GM12864 (cell line): ENCODE measurements at places on chromosomes 6 and 20.

DNA sequence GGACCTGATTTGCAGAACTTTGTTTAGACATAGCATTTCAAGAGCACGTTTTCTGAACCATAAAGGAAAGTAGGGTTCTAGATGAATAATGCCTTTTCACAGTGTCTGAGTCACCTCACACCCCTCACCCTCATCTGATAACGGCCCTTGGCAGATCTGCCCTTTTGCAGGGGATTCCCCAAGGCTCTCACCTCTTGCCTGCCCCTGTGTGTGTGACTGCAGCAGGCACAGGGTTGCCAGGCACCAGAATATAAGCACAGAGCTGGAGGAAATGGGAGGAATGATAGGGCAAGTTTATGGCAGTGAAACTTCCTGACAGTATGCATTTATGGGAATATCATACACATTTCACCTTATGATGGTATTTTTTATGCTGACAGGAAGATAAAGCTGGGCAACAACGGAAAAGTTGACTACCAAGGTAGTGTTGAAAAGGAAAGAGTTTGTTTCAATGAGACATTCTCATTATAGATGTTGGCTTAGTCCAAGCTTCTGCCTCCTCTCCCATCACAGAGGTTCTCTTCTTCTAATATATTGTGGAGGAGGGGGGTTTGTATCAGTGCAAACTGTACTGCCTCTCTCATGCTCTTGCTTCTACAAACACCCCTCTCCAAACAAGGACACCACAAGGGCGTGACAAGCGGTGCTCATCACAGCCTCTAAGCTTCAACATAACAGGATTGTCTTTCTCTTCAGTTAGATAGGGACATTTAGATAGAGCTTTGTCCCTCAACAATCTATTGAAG lies 101.5 kb upstream of the BACH2 start:
- no peak for DNase-seq

GRCh38 chr20:19974630-19975435 lies 42.3 kb upstream of the NAA20 start:
- DNase-seq: no peak

- DNase-seq: no peak
These were observed 243.1 kb upstream of the RAB32 start for GRCh38 chr6:146300521-146300920.

DNA sequence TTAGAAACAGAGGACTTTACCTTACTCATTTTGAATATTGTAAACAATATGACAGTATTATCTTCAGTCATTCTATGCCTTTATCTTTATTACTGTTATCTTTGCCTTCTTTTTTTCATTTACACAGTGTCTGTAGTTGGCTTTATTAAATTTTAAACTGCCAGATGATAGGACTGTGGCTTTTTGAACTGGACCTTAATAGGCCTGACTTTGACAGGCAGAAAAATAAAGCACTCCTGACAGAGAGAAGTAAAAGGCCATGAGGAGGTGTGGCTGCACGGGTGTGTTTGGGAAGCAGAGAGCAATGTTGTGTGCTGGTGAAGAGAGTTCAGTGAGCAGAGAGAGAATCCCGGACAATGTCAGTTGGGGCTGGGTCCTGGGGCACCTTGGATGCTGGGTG lies 7.8 kb downstream of the TRIM40 start:
- DNase-seq: no peak

GRCh38 chr20:38342713-38343310 lies 3.5 kb upstream of the LBP start:
- DNase-seq: no peak

GRCh38 chr6:88349511-88349910 lies 183.4 kb upstream of the CNR1 start:
- no peak for DNase-seq

DNA sequence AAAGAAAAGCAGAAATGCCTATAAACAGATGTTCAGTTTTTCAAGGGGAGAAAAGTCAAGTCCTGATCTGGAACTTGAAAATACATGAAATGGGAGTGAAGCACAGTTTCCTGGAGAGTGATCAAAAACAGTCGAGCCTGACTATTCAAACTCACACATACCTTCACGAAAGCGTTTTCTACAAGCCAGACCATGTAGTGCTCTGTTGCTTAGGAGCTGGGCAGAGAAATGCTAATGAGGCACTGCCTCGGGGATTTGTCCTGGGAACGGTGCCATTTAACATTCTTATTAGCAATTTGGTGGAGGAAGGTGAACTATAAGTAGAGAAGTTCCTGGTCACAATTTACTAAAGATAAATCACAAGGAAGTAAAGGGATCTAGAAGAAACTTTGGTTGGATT lies 5.9 kb downstream of the NHSL1 start:
- DNase-seq: no peak

- no peak for DNase-seq
These were observed 15.3 kb downstream of the IPCEF1 start for GRCh38 chr6:154341336-154341735.

- DNase-seq: no peak
These were observed 66.6 kb upstream of the CTNNBL1 start for GRCh38 chr20:37627060-37627766.

GRCh38 chr6:18347021-18347577 lies 40.1 kb upstream of the RNF144B start:
- no peak for DNase-seq

DNA sequence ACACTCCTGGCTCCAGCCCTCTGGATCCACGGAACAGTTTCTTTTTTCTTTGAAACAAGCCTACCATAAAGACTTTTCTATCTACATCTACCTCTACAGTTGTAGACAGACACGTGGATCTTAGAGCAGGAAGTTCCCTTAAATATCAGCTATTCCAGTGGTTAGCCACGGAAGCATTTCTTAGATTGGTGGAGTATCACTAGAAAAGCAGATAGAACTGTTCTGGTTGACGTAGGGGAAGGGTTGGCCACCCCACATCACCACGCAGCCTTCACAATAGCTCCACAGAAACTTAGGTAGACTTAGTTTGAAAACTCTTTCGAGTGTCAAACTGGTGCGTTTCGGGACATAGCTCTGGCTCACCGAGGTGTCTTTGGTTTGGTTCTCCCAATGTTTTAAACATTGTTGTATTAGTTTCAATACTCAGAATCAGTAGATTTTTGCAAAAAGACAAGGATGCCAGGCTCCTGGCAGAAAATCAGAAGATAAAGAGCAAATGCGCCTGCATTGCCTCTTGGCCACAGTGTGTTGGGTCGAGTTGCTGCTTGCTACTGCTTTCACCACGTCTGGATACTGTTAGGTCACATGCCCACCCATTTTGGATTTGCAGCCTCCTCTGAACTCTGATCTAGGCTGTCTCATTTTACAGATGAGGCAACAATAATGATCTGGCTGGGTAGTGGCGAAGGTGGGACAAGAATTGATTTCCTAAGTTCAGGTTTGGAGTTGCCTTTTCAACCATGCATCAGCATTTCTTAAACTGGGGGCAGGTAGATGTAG lies 71.5 kb upstream of the DTNBP1 start:
- DNase-seq: no peak

GRCh38 chr6:99871641-99872040 lies 122.4 kb downstream of the MCHR2 start:
- no peak for DNase-seq

GRCh38 chr20:3171391-3172125 lies 1.8 kb downstream of the LZTS3 start:
- no peak for DNase-seq

DNA sequence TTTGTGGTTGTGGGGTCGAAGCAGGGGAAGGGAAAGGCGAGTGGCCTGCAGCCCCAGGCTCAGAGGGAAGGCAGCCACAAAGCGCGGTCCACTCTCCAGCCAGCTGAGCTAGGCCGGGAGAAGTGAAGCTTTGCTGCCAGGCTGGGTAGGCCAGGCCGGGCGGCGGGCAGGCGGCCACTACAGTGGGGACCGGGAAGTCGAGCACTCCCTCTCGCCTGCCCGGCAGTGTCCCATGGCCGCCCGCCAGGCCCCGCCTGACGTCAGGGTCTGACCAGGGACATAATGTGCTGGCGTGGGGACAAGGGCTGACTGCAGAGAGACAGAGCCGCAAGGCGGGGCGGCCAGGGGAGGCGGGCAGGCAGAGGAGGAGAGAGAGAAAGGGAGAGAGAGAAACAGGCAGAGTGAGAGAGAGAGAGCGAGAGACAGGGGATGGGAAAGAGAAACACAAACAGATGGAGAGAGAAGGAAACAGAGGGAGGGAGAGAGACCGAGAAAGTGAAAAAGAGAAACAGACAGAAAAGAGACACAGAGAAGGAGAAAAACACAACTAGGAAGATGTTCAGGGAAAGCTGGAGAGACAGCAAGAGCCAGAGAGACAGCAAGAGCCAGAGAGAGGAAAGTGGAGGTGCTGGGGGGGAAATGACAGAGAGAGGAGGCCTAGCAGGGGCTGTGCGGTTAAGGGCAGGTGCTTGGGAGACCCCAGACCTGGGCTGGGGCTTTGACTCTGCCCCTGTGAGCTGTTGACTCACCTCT lies 94.5 kb upstream of the PTPN1 start:
- no peak for DNase-seq

GRCh38 chr6:41763470-41763869 lies 16.2 kb downstream of the FRS3 start:
- no peak for DNase-seq

- no peak for DNase-seq
These were observed 615.7 kb upstream of the CITED2 start for GRCh38 chr6:139990026-139990686.

- no peak for DNase-seq
These were observed 153.7 kb downstream of the MOXD1 start for GRCh38 chr6:132247381-132248159.

DNA sequence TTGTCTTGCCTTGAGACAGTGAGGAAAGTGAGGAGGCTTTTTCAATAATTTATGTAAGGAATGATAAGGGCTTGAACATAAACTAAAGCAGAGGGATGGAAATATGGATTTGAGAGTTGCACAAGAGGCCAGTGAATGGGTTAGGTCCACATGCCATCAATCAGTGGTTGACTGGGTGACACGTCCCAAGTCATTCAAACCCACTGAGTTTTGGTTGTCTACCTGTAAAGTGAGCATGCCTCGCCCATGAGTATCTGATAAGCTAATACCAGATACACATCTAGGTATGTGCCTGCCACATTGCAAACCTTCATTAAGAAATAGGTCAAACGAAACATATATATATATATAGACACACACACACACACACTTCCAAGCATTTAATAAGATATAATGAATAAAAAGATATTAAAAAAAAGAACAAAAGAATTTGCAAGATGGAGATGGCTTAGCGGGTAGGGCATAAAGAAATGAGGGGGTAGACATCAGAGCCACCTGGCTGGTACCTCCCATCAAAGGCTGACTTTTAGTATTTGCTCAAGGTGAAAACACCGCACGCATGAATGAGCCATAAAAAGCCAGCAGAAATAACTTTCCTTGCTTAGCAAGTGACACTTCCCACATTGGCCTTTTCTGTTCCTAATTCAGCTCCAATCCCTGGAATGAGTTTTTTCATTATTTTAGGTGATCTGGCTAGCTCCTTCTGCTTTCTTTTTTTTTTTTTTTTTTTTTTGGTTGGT lies 109.1 kb upstream of the GGTLC1 start:
- DNase-seq: no peak

DNA sequence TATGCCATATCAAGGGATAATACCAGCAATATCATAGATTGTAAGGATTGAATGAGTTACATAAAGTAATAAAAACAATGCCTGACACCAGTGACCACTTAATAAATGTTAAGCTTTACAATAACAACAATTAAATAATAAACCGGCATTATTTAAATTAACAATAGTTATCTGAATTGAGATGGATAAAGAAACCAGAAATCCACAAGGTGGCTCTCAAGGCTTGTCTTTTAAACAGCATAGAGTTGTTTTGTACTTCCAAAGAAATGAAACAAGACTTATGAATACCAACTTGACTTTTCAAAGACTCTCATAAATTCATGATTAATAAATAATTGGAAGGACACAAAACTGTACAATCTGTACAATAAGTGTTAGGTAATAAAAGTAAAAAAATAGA lies 203.1 kb downstream of the ASCC3 start:
- no peak for DNase-seq

- no peak for DNase-seq
These were observed 5.8 kb upstream of the IGF2R start for GRCh38 chr6:159963111-159963510.
